BE2C (cell line): ENCODE measurements at places on chromosomes 5 and 9.

DNA sequence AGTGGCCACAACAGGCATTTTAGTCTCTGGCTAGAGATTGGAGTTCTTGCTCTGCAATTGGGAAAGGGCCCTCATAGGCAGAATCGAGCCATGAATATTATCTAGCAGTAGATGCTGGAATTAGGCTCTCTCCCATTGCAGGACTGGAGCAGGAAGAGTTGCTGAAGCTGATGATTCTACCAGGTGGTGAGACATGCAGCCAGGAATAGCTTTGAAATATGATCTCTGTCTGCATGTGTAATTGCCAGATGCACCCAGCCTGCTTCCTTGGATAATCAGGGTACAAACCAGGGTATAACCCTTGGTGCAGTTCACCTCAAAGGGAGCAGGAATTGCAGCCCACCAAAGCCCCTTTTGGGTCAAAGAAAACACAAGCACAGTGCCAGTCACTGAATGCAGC lies 211.4 kb upstream of the FTMT start:
- no peak for DNase-seq

DNA sequence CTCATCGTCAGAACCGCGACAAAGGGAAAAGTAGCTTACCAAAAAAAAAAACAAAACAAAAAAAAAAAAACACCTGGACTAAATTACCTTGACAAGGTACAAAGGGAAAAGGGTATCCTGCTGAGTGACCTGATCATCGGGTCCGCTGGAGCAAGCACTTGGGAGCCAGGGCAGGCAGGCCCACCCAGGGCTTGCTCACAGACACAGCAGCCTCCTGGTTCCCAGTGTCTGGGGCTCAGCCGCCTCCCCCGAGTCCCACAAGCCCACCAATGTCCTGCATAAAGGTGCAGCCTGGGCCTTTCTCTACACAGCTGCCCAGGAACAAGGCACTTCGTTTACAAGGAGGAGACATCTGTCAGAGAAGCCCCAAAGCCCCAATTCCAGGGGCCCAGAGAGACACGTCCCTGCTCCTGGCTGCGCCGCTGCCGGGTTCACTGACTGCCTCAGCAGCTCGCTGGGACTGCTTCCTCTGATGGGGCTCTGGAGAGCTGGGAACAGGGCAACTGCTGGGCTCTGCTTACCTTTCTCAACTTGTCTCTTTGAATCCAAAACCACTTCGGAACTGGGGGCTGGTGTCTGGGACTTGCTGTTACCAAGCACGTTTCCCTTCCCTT lies 63.4 kb downstream of the GOLM1 start:
- no peak for DNase-seq

DNA sequence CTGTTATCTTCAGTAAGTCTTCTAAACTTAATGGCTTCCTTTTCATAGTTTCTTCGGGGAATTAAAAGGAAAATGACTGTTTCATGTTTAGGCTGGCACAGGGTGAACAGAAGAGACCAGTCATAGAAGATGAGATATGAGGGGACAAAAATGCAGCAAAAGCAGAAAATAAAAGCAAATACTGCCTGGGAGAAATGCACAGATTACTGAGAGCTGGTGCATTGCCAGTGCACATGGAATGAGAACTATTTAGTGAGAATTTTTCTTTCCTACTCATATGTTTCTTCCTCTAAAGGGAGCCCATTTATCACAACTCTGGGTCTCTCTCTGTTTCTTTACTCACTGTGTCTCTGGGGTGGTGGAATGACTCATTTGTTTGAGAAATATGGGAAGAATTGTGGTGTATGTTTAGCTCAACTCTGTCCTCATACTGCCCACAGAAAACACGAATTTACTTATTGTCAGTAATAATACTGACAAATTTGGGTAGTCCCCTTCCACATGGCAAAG lies 25.9 kb upstream of the ANKRD55 start:
- DNase-seq: no peak

- peak; percentile 35 for DNase-seq
Measured at GRCh38 chr5:176994460-176995121, 12.0 kb downstream of the UIMC1 start.

DNA sequence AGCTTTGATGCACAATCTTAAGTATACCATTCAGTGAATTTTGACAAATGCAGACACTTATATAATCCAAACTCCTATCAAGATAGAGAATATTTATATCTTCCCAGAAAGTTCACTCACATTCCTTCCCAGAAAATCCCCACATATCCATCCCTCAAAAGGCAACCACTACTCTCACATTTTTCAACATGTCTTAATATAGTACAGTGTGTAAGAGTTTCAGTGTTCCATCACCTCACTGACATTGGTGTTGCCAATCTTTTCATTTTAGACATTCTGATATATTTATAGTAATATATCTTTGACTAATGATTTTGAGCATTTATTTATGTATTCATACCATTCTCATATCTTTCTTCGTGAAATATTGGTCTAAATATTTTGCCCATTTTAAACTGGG lies 38.1 kb upstream of the JAK2 start:
- DNase-seq: no peak

DNA sequence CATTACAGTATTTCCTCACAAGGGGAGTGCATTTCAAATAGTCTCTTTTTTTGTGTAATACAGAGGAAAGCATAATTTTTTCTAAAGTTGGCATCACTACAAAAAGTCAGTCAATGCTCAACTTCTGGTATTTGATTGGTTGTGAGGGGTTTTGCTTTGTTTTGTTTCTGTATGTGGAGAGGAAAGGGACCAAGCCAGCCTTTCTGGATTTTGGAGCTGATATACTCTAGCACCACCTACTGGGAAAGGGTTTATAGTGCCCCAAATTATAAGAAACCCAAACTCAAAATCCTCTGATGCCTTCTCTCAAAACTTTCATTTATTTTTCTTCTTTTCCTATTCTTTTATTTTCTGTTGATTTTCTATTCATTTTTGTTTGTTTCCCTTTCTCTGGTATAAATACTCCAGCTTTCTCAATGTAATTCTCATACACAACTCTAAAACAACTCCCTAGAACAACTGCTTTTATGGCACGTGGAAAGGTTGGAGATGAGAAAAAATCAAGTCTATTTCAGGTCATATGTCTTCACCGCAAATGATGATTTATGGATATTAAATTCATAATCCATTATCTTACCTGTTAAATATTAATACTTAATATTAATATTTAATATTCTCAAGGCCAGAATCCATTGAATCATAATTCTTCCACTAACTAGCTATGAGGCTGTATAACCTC lies 69.5 kb upstream of the ANXA1 start:
- no peak for DNase-seq

- peak; percentile 3 for DNase-seq
Measured at GRCh38 chr9:134628354-134628736, 13.3 kb upstream of the COL5A1 start.

DNA sequence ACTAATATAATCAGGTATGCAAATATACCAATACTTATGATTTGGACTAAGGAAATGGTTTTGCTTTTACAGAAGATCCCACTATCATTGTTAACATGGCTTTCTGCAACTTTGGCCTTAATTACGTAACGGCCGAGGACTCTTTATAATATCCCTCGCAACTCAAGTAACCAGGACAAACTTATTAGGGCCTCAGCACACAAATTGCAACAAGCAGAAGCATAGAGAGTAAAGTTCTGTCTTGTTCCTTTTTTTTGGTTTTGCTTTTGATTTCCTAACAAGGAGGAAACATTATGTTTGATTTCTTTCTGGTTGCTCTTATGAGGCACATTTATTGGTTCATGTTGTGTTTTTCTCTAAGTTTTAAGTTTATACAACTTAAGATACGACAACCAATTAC lies 60.4 kb downstream of the RORB start:
- DNase-seq: no peak

DNA sequence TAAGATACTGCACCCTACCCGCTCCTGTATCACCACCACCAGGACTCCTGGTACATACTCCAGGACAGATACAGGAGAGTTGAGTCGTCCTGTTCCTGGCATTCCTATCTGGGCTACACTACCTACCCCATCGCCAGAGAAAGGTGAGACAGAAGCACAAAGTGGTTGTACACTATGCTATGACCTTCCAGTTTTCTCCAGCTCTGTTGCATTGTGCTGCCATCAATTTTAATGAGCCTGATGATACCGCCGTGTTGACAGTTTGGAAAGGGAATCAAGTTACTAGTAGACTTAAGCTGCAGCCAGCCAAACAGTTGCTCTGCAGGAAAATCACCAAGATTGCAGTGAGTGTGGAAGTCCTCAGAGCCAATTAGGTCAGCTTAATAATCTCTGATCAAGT lies 35.2 kb downstream of the ANP32B start:
- DNase-seq: no peak

DNA sequence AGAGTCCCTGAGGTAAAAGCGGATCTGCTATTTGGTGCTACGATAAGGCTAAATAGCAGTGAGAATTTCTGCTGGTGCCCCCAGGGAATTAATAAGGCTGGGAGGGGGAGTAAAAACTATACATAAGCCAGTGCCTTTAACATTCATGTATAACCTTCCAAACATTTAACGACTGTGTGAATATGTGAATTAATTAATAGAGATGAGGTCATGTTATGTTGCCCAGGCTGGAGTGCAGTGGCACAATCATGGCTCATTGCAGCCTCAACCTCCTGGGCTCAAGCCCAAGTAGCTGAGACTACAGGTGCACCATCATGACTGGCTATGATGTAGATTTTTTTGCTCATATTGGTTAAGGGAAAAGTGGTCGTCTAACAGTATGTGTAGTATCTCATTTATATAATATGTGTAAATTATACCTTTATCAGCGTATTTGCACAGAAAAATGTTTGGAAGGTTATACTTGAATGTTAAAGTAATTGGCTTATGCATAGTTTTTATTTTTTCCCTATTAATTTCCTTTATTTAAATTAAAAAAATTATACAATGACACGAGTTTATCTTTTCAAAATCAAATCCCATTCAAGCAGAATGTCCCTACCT lies 64.6 kb downstream of the EHMT1 start:
- no peak for DNase-seq

DNA sequence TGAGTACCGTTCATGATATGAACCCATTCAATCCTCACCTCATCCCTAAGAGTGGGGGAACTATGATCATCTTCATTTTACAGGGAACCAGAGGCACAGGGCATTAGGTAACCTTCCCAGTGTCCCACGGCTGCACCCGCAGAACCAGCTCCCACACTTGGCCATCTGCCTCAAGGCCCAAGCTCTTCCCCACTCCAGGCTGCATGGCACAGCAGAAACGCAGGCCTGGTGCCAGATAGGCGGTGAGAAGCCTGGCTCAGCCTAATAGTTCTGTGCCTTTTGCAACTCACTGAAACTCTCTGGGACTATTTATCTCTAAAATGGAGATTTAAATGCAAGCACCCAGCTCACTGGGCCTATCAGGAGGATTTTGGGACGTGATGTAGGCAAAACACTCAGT lies 90.8 kb upstream of the ZNF618 start:
- no peak for DNase-seq

DNA sequence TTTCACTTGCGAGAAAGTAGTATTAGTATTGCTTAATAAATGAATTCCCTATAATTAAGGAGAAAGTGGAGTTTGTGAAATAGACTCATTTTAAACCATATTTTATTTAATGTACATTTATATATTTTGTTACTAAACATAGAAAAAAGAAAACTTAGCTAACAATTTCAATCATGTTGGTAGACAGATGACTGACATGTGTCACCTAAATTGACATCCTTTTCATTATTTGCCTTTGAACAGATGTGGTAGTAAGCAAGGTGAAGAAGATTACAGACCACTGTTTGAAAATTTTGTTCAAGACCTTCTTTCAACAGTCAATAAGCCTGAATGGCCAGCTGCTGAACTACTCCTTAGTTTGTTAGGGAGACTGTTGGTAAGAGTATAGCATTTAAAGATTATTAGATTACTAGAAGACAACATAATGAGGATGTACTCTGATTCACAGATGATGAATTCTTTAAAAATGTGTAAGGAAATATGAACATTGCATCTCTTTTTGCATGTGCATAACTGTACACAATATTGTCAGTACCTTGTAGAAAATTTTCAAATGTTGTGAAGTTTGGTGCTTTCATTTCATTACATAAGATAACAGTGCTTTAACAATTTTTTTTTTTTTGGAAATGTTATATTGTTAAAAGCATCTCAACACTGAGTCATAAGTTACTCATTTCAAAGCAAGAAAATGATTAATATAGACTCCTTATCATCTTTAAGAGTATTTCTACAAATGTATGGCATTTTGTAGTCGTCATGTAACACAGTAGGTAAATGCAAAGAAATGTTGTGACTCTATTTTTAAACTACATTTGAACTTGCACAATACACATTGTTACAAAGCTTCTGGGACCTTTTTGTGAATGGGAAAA lies 139.5 kb downstream of the NIPBL start:
- DNase-seq: no peak

- DNase-seq: no peak
Measured at GRCh38 chr5:44275908-44276307, 113.3 kb downstream of the FGF10 start.

DNA sequence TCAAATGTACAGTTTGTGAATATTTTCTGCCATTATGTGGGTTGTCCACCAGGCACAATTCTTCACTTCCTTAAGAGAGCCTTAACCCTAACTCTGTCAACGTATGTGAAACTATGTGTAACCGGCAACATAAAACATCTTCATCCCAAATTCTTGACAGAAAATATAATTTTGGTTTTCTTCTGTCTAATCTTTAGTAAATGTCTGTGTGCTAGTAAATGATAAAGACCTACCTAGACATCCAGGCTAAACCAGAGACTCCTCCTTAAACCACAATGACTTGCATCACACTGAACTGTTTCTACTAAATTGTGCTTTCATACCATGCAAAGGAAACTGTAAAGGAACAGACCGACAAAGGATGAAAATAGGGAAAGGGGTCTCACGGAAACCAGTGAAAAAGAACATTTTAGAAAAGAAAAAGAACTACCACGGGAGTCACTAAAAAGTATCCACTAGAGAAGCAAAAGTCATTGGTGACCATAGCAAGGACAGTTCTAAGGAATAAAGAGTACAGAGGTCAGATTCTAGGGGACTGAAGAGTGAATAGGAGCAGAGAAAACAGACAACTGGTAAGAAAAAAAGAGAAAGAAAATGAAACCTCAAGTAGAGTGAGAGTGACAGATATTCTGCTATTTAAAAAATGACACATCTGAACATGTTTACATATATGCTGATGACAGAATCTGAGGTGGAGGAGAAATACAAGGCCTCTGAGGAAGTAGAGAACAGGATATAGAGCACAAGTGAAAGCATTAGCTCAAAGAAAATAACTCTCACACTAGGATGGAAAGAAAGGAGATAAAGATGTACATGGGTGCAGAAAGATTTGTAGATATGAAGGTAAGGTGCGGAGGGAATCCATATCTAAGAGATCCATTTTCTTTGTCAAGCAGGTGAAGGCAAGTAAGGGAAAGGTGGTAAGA lies 49.4 kb downstream of the FNIP1 start:
- no peak for DNase-seq

GRCh38 chr5:79621056-79621455 lies 8.8 kb downstream of the TENT2 start:
- no peak for DNase-seq

DNA sequence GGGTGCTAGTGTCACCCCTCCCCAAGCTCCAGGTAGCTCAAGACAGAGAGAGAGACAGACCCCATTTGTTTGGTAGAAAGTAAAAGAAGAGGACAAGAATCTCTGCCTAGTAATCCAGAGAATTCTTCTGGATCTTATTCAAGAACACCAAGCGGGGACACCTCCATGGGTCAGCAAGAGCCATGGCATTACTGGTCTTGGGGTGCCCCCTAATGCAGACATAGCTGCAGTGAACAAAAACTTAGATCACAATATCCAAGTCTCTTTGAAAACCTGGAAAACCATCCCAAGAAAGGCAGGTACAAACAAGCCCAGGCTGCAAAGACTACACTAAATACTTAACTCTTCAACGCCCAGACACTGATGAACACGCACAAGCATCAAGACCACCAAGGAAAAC lies 29.9 kb upstream of the PDE4D start:
- no peak for DNase-seq

GRCh38 chr5:177361418-177362291 lies 3.9 kb downstream of the RGS14 start:
- DNase-seq: no peak
